ENCODE measurements at places on chromosomes 2 and 18. TPM values are rescaled to one million over a fixed set of nuclear protein-coding genes. Genes with fewer than 3 reads are reported as not detected.

Gene CD207
- not detected for total RNA-seq

Gene GAREM2
- total RNA-seq = 10.4 TPM

Gene STAT4
- total RNA-seq = 67.1 TPM

Gene UBE2F
- total RNA-seq = 175 TPM

Gene REG3A
- not detected for total RNA-seq

Gene TFPI
- 0.34 TPM for total RNA-seq

Gene ZNF513
- total RNA-seq = 12.4 TPM

Gene ECEL1
- not detected for total RNA-seq

Gene REG3G
- total RNA-seq = not detected

Gene REG1A
- total RNA-seq = not detected

Gene MARCHF4
- total RNA-seq = not detected

Gene TNFAIP6
- not detected for total RNA-seq

Gene POTEI
- not detected for total RNA-seq

Gene NCKAP5
- total RNA-seq = not detected

Gene SERPINB10
- not detected for total RNA-seq

Data from activated naive CD4-positive, alpha-beta T cell treated with anti-CD3 and anti-CD28 coated beads, Interleukin-2, amount 50 U/mL, for 72 hours (primary cell).